Activated naive CD4-positive, alpha-beta T cell treated with anti-CD3 and anti-CD28 coated beads, Interleukin-2, amount 10 ng/mL, durations not matched to agents 5 hours and 36 hours (primary cell): ENCODE measurements at places on chromosomes 7 and 10. TPM values are rescaled to one million over a fixed set of nuclear protein-coding genes. Genes with fewer than 3 reads are reported as not detected.

Gene CYP3A4
- total RNA-seq = not detected

Gene HMX2
- not detected for total RNA-seq

Gene C10orf105
- 0.55 TPM for total RNA-seq

Gene CDH23
- 6.0 TPM for total RNA-seq

Gene BCCIP
- 48.0 TPM for total RNA-seq

Gene ATOH7
- not detected for total RNA-seq
